ENCODE measurements at places on chromosomes 2 and 18.

GRCh38 chr2:142065156-142065555 lies 65.7 kb downstream of the LRP1B start:
- DNase-seq: no peak

GRCh38 chr2:156663757-156664409 lies 227.7 kb downstream of the GPD2 start:
- DNase-seq: no peak

GRCh38 chr2:236903978-236904377 lies 181.7 kb upstream of the COPS8 start:
- DNase-seq: no peak

DNA sequence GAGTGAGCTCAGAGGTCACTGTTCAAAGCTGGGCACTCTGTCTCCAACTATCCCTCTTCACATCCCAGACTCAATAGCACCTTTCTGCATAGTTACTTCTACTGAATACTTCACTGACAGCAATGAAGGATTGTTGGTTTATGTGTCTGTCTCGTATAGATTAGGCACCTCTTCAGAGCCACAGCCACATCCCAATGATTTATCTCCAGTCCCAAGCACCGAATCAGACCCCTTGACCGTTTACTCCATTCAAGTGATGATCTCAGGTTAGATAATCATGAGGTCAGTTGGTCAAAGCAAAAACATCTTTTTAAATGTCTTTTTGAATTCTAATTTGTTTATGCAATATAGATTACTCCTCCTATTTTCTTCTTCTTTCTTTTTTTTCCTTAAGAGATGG lies 14.7 kb downstream of the NEDD4L start:
- no peak for DNase-seq

GRCh38 chr2:169909376-169909775 lies 82.1 kb downstream of the UBR3 start:
- DNase-seq: no peak

- no peak for DNase-seq
Measured at GRCh38 chr2:80573950-80574349, 269.4 kb upstream of the LRRTM1 start.

DNA sequence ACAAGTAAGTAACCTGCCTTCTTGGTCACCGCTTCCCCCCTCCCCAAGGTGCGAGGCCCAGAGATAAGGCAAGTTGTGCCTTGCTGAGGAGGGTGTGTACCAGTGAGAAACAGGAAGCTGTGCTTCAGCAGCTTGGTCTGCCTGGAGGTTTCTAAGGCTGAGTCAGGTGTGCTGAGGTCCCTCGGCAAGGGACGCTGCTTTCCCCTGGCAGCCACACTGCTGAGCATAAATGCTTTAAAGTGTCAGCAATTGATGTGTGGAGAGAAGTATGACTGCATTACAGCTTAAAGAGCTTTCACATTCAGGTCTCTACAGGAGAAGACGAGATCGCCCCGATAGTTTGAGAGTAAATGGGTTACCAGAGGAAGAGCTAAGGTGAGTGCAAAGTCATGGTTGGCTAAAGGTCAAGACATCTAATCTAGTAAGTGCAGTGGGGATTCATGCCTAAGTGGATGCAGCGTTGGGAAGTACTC lies 86.9 kb downstream of the LIMS1 start:
- DNase-seq: peak; percentile 46

GRCh38 chr18:78771496-78772359 lies 207.9 kb upstream of the SALL3 start:
- DNase-seq: no peak

DNA sequence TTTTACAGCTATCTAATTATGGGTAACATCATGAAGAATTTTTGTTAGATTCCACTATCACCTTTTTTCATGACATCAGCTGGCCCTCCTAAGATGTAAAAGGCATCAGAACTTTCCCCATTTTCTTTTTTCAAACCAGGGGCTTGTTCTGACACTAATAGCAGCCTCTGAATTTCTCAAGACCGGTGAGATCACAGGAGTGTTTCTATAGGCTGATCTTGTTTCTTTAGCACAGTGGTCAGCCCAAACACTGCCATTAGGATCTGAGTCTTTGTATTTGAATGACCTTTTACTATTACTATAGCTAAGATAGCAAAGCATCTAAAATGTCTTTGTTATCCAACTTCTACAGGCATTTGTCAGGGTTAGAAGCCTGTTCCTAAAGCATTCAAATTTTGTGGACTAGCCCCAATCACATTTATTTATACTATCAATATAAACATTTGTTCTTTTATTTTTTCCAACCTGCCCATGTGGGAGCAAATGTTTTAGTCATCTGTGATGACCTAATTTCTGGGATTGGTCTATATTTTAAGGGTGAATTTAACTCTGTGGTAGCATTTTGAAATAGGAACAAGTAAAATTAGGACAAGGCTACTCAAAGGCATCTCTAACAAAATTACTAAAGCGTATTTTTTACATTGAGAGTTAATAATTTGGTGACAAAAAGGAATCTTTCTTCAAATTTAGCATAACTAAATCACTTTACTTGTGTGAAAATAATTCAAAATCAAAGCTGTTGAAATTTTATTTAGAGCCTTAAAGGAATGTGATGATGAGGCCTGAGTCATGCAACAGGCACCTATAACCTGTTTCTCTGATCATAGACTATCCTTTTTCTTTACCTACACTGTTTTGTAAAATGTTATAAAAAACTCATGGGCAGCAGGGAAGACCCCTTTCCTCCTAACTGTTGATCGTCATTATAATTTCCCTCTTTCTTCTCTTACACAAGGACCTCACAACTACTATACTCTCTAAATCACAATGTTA lies 39.3 kb downstream of the ZAP70 start:
- no peak for DNase-seq

DNA sequence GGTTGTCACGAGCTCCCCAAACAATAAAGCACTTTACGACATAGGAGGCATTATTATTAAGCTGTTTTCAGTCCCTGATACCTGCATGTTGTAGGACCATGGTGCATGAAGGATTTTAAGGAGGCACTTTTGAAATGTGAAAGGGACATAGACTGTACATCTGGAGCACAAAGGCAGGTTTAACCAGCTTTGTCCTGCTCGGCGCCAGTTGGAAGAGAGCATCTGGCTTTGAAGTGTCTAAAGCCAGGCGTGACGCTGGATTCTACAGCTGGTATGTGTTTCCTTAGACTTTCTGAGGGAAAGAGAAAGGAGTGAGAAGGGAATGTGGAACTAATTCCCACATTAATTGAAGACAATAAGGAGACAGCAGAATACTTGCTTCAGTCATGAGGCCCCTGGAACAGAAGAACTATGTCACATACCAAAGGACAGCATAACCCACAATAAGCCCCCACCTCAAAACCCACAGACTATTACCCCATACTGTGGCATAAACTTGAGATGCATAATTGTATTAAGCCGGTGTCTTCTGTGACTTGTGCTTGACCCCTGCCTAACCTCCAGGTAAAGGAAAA lies 381.0 kb upstream of the MEX3C start:
- no peak for DNase-seq

Data from activated CD4-positive, alpha-beta T cell treated with anti-CD3 and anti-CD28 coated beads, Interleukin-2, amount 50 U/mL, for 24 hours (primary cell).